ENCODE measurements at places on chromosomes 1 and 21.

DNA sequence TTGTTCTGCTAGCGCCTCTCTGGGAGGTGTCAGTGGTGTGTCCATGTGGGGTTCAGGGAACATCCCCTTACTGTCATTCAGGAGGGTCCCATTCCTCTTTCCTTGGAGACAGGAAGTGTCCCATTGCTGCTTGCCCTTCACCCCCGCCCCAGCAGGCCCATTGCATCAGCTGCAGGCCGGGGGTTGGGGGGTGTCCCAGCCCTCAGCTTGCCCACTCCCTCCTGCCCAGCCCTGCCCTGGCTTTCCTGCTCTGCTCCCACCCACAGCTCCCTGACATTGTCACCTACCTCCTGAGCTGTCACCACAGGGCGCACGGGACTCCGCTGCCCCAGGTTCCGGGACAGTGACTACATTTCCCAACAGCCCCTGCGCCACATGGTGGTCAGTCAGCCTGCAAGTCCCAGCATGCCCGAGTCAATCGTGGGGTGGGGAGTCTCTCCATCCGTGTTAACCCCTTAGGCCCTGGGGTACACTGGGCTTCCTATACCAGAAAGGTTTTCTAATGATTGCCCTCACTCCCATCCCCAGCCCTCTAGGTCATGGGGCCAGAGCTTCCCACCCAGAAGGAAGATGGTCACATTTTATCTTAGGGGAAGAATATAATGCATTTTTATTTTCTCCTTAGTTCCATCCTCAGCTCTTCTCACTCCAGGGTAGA, at the start of gene INPP5B:
INPP5B (minus strand) TSS at position 351 of the 658 bp plus-strand sequence. CDS start 745 bp downstream, outside the sequence.
- DNase-seq: peak; percentile 91

- no peak for DNase-seq
These were observed 136.2 kb upstream of the F3 start for GRCh38 chr1:94677714-94678113.

GRCh38 chr1:235784950-235785349, 81.8 kb downstream of the LYST start:
- no peak for DNase-seq

DNA sequence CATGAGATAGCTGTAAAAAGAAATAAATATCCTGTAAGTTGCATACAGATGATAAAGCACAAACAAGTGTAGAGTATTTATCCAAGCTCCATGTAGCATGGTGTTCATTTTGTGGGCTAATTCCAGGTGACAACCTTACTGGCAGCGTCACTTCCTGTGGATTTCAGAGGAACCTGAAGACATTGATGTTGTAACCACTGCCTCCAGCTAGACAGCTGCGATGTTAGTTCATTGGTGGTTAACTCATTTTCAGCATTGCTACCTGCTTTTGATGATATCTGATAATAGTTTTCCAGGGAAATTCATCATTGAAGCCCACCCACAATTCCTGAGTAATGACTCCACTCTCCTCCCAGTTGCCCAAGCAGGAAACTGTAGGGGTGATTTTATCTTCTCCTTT, 3.0 kb downstream of the HSD3B1 start:
- DNase-seq: no peak

DNA sequence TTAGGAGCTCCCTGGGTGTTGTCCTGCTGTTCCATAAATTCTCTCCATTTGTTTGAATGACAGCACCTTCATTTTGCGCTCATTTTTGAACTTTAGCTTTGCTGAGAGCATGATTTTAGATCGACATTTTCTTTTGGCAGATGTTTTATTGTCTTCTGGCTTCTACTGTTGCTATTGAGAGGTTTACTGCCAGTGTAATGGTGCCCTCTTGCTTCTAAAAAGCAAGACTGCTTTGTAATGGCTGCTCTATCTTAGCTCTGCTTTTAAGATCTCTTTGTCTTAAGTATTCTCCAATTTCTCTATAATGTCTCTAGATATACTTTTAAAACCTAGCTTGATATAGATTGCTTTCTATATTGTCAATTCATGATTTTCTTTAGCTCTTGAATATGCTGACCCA, 27.8 kb downstream of the THEM4 start:
- no peak for DNase-seq

- DNase-seq: no peak
These were observed 1.1 kb downstream of the SHISAL2A start for GRCh38 chr1:52634111-52634510.
